ENCODE measurements at places on chromosomes 1 and 21.

GRCh38 chr1:94727846-94728715, 92.1 kb upstream of the SLC44A3 start:
- no peak for DNase-seq

- DNase-seq: no peak
Measured at GRCh38 chr1:94858276-94858675, 38.1 kb downstream of the SLC44A3 start.

DNA sequence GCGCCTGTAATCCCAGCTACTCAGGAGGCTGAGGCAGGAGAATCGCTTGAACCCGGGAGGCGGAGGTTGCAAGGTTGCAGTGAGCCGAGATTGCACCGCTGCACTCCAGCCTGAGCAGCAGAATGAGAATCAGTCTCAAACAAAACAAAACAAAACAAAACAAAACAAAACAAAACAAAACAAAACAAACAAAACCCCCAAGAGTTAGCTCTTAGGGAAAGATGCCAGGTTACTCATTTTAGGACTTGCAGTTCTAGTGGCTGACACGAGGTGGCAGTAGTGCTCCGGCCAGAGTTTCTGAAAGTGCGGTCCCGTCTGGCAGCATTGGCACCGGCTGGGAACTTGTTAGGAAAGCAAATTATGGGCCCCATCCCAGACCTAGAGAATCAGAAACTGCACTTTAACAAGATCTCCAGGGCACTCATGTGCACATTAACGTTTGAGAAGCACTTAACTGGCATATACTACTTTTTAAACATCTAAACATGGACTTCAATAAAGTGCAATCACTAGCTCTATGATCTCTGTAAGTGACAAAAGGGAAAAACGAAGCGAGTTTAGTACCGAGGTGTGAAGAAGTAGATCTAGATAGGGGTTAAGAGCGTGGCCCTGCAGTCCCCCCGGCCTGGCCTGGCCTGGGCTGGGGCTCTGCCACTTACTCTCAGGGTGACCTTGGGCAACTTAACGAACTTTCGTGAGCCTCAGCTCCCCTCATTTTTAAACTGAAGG, 41.9 kb upstream of the TNFRSF1B start:
- peak; percentile 86 for DNase-seq

DNA sequence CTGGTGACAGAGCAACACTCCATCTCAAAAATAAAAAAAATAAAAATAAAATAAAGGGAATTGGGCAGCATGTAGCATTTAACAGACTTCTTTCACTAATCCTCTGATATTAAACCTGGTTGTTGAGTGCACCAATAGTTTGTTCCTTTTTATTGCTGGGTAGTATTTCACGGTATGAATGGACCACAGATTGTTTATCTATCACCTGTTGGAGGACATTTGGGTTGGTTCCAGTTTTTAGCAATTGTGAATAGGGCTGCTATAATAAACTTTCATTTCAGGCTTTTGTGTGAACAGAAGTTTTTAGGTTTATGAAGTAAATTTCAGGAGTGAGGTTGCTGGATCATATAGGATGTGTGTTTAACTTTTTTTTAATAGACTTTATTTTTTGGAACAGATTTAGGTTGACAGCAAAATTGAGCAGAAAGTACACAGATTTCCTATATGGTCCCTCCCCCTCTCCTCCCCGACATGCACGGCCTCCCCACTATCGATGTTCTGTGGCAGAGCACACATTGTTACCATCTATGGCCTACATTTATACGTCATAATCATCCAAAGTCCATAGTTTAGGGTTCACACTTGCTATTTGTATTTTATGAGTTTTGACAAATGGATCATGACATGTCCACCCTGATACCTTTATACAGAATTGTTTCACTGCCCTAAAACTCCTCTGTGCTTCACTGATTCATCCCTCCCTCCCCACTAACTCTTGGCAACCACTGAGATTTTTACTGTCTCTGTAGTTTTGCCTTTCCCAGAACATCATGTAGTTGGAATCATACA, 66.1 kb upstream of the TMPRSS2 start:
- no peak for DNase-seq

DNA sequence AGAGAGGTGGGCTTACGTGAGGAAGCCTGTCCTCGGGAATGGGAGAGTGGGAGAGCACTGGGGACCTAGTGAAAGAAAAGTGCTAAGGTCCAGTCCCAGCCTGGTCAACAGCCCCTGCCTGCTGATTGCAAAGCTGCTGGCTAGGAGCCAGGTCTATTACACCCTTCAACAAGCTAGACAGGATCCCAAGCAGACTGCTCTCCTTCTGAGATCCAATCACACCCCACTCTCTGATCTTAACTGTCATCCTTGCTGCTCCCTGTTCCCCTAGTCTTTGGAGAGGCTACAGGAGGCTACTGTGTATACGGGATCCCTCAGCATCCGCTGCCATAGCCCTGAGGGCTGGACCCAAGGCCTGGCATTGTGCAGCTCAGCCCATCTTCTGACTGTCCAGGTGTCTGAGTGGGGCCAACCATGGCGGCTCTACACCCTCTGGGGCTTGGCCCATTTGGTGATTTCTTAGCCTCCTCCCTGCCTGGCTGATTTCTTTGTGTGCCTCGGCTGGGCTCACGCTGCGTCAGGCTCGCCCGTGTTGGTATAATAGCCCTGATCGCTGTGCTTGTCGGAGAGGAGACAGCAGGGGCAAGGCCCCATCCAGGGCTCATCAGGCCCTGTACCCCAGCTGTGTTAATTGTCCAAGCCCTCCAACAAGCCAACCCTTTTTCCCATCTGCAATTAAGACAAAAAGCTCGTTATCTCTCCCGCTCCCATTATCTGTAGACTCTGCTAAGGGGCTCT, 43.9 kb downstream of the NAV1 start:
- no peak for DNase-seq

DNA sequence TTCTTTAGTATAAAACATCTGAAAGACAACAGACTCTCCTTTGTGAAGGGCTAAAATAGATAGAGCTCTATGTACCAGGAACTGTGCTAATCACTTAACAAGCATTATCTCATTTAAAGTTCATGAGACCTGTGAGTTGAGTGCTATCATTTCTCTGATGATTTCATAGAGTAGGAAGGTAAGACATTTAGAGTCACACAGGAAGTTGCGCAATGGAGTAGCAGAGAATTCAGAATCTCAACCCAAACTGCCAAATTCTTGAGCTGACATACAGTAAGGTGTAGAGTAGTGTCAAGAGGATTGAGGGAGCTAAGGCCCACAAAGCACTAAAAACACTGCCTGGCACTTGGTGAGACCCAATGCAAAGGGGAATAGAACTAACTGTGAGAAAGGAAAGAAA, 384.3 kb downstream of the NTNG1 start:
- no peak for DNase-seq

DNA sequence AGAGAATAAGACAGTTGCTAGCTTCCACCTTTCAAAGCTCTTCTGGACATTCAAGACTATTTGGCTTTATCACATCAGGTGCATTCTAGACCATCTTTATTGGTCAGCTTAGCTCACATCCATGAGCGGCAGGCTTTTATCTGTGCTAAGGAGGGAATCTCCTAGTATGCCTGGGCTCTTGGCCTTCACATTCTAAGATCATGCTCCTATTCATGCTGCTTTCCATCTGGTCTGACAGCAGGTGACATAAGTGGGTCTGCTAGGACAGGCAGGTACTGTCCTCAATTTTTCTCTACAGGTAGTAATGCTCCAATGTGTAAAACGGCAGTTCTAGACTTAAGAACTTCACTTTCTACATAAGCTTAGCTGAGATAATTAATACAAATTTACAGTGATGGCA, 39.2 kb upstream of the ADAMTS1 start:
- DNase-seq: no peak

- DNase-seq: peak; percentile 16
Measured at GRCh38 chr1:155179112-155180031, 5.7 kb downstream of the TRIM46 start.

GRCh38 chr21:34156957-34157356, 83.6 kb downstream of the MRPS6 start:
- no peak for DNase-seq

GRCh38 chr1:222301652-222302051, 246.3 kb downstream of the HHIPL2 start:
- no peak for DNase-seq

DNA sequence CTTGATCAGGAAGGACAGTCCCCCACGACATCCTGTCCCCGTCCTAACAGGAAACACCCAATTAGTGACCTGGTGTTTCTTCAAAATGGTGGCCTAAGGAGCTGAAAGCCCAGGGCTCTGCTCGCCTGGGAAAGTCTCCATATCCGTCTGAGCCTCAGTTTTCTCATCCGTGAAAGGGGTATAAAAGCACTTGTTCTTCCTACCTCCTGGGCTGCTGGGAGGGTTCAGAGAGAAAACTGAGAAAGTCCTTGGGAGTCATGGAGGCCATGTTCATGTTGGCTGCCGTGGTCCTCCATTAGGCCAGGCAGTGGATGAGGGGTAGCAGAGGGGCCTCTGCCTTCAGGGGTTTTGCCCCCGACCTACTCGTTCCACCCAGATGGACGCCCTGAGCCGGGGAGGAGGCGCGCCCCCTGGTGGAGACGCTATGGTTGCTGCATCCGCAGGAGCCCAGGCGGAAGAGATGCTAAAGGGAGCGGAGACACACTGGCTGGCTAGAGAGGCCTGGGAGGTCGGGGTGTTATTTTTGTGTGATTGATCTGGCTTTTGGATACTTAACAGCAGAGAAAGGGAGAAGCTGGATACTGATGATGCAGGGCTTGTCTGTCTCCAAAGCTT, 113.5 kb downstream of the PRDM2 start:
- DNase-seq: peak; percentile 76

GRCh38 chr1:182653986-182654385, 30.4 kb downstream of the RGS8 start:
- DNase-seq: no peak

DNA sequence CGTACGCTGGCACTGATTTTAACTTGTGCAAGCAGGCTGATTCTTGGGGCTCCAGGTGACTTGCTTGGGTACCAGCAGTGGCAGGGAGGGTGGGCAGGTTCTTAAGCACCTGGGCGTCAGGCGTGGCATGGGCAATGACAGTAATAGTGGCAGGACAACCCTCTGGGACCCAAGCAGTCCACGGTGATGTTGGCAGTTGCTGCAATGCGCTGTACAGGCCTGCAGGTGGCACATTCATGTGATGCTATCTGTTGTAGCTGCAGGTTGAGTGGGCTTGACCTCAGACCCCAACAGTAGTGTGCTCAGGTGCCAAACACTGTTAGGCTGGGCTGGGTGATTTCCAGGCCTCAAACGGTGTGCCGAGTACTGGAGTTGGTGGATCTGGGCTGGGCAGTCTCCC, 10.2 kb upstream of the OR10J4 start:
- no peak for DNase-seq

DNA sequence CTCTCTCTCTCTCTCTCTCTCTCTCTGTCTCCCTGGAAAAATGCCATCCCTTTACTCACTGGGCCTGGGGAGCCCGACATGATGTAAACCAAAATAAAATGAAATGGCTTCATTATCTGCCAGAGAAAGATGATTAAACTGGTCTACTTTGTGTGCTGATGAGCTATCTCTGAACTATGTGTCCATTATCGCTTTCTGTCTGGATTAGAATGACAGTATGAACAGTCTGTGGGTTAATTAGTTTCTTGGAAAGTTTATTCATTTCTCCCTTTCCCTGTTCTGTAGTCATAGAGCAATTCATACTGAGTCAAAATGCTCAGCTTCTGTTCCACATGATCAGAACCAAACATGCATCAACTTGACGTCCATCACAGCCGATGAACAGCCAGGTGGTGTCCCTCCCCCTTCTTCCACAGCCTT, 72.4 kb upstream of the KCND3 start:
- DNase-seq: no peak

- no peak for DNase-seq
Measured at GRCh38 chr21:42669041-42669440, 15.6 kb downstream of the PDE9A start.
